Activated CD8-positive, alpha-beta T cell treated with anti-CD3 and anti-CD28 coated beads, Interleukin-2, amount 10 ng/mL, durations not matched to agents 7 days and 5 days (primary cell): ENCODE measurements at places on chromosomes 7 and 10. TPM values are rescaled to one million over a fixed set of nuclear protein-coding genes. Genes with fewer than 3 reads are reported as not detected.

GRCh38 chr10:30062582-30062981 is 3.2 kb upstream of the JCAD start:
- no peak overlapping the region for H3K27ac ChIP-seq
- no peaks in the 10 kb centered on the region for H3K36me3 ChIP-seq
- H3K4me3 ChIP-seq = no peak overlapping the region

- no peaks in the 10 kb centered on the region for H3K4me1 ChIP-seq
- H3K36me3 ChIP-seq = no peaks in the 10 kb centered on the region
- H3K27ac ChIP-seq = no peak overlapping the region
- H3K4me3 ChIP-seq = no peak overlapping the region
- peaks cover 2% of the 10 kb centered on the region for H3K27me3 ChIP-seq
Measured at GRCh38 chr10:600876-601659, 88.4 kb downstream of the DIP2C start.

DNA sequence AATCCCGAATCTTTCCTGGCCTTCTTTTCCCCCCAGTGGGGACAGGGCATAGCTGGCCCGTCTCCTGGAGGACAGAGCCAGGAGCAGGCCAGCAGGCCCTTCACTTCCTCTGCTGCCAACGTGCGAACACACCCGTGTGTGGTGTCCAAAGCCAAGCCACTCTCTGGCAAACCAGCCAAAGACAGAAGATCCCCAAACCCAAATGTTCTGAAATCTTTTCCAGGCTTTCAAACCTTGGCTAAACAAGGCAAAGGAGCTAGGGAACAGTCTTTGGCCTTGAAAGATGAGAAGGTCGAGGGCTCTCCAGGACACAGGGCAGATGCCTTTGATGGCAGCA is 63.0 kb downstream of the PROSER2 start:
- H3K27me3 ChIP-seq = no peaks in the 10 kb centered on the region
- H3K27ac ChIP-seq = no peak overlapping the region
- no peak overlapping the region for H3K4me3 ChIP-seq
- H3K36me3 ChIP-seq = no peaks in the 10 kb centered on the region

DNA sequence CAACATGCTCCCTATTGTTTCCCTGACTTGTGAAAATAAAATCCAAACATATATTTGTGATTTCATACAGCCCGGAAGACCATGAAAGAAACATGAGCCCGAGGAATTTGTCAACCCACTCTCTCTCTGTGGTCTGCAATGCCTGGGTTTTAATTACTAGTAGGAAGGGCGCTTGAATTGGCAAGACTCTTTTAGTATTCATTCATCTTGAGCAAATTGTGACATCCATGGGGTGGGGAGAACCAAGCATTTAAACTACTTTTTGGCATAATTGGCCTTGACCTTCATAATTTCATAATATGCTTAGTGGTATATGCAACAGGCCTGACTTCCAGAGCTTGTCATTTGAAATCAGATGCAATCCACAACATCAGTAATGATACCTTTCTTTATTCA is 142.4 kb upstream of the BMPER start:
- no peaks in the 10 kb centered on the region for H3K27me3 ChIP-seq
- no peak overlapping the region for H3K27ac ChIP-seq
- no peaks in the 10 kb centered on the region for H3K36me3 ChIP-seq
- no peaks in the 10 kb centered on the region for H3K4me1 ChIP-seq

- no peak overlapping the region for H3K27ac ChIP-seq
- peaks cover 5% of the 10 kb centered on the region for H3K4me1 ChIP-seq
- no peaks in the 10 kb centered on the region for H3K27me3 ChIP-seq
- DNase-seq = no peak
- no peak overlapping the region for H3K4me3 ChIP-seq
- no peaks in the 10 kb centered on the region for H3K36me3 ChIP-seq
Measured at GRCh38 chr10:123935680-123936079, 44.1 kb upstream of the CPXM2 start.

DNA sequence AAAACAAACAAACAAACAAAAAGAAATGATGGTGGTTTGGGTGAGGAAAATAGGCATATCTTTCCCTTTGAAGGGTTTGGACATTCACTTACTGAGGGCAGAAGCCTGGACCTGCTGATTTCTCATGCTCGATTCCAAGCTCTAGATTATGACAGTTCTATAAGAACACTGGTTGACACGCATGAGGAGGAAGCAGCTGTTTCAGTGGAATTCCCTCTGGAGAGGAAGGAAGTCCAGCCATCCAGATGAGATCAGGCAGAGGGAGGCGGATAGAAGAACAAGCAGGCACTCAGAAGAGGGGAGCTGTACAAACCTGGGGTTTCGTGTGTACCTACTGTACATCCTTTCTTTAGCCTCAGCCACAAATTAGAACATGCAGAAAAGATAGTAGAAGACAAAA is 691.9 kb downstream of the INHBA start:
- DNase-seq = no peak
- no peaks in the 10 kb centered on the region for H3K4me1 ChIP-seq
- no peak overlapping the region for H3K27ac ChIP-seq
- H3K4me3 ChIP-seq = no peak overlapping the region
- H3K36me3 ChIP-seq = no peaks in the 10 kb centered on the region

- H3K4me1 ChIP-seq = peaks cover 3% of the 10 kb centered on the region
- no peak overlapping the region for H3K27ac ChIP-seq
- no peak for DNase-seq
- no peak overlapping the region for H3K4me3 ChIP-seq
Measured at GRCh38 chr7:1239803-1240516, 7.3 kb downstream of the UNCX start.

GRCh38 chr10:109861081-109861480 is 62.2 kb downstream of the XPNPEP1 start:
- no peaks in the 10 kb centered on the region for H3K27me3 ChIP-seq
- H3K4me3 ChIP-seq = no peak overlapping the region
- H3K36me3 ChIP-seq = peaks cover 37% of the 10 kb centered on the region
- DNase-seq = no peak
- H3K4me1 ChIP-seq = no peaks in the 10 kb centered on the region

DNA sequence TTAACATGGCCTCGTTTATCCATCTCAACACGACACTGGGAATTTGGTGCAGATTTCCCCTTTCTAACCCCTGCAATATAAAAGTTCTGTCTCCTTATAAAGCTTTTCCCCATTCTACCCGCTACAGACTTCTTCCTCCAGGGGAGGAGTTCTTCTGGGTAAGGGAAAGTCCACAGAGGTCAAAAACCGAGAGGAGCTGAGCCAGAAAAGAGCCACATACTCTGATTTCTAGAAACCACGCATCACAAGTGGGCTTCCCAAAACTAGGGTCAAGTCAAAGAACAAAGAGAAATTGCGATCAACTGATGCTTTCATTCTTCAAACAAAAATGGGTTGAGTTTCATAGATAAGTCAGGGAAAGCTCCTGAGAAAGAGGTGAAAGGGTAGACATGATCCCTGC is 6.8 kb downstream of the IL6 start:
- H3K36me3 ChIP-seq = no peaks in the 10 kb centered on the region
- peaks cover 15% of the 10 kb centered on the region for H3K4me1 ChIP-seq
- H3K27me3 ChIP-seq = peaks cover 50% of the 10 kb centered on the region
- H3K27ac ChIP-seq = no peak overlapping the region
- no peak for DNase-seq

- DNase-seq = peak; percentile 71
- peak overlapping the region; percentile 49 for H3K4me3 ChIP-seq
- peaks cover 2% of the 10 kb centered on the region for H3K36me3 ChIP-seq
- H3K27ac ChIP-seq = peak overlapping the region; percentile 24
- H3K27me3 ChIP-seq = peaks cover 50% of the 10 kb centered on the region
Measured at GRCh38 chr7:45923290-45923689, 2.2 kb upstream of the IGFBP3 start.

DNA sequence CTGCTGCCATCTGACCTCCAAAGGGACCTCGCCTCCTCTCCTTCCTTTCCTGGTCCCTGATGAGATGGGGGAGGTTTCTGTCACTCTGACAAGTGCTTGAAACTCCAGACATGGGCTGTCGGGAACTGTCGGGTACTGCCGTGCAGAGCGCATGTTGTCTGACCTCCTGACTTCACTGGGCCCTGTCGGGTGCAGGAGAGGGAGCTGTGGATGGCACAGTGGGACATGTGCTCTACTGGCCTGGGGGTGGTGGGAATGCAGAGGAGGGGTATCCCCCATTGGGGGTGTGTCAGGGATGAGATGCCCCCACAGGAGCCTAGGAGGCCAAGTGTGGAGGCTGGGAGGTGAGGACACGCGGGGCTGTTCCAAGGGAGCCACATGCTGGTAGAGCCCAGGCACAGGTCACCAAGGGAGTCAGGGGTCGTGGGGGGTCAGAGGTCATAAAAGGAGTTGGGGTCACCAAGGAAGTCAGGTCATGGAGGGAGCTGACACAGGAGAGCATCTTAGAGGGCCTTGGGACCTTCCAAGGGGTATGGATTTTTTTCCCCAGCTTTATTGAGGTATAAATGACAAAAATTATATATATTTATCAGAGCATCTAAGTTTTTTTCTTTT is 30.9 kb downstream of the TMEM120A start:
- H3K27me3 ChIP-seq = no peaks in the 10 kb centered on the region
- no peak for DNase-seq
- H3K27ac ChIP-seq = no peak overlapping the region
- no peaks in the 10 kb centered on the region for H3K4me1 ChIP-seq
- no peaks in the 10 kb centered on the region for H3K36me3 ChIP-seq
- H3K4me3 ChIP-seq = no peak overlapping the region

SLC26A3 gene
- not detected for total RNA-seq

ZNF25 gene
- total RNA-seq = 5.0 TPM

HOXA2 gene
- total RNA-seq = not detected

MKI67 gene
- 356 TPM for total RNA-seq

TRIM73 gene
- 8.3 TPM for total RNA-seq

MORN4 gene
- 1.1 TPM for total RNA-seq
